Activated CD4-positive, alpha-beta T cell treated with anti-CD3 and anti-CD28 coated beads, Interleukin-2, amount 50 U/mL, for 48 hours (primary cell): ENCODE measurements at places on chromosomes 12 and 14.

GRCh38 chr12:9449181-9449580, 158.5 kb downstream of the KLRB1 start:
- no peak for DNase-seq

GRCh38 chr14:74853581-74853980, 22.4 kb downstream of the PROX2 start:
- DNase-seq, result no peak

- no peak for DNase-seq
Observed at GRCh38 chr12:42679466-42679865, 89.9 kb upstream of the PRICKLE1 start.

- DNase-seq, result no peak
Observed at GRCh38 chr12:243381-243780, 19.3 kb downstream of the SLC6A13 start.

- no peak for DNase-seq
Observed at GRCh38 chr14:47976139-47976538, 300.7 kb upstream of the MDGA2 start.

- DNase-seq, result no peak
Observed at GRCh38 chr12:41527062-41527461, 338.9 kb downstream of the PDZRN4 start.

DNA sequence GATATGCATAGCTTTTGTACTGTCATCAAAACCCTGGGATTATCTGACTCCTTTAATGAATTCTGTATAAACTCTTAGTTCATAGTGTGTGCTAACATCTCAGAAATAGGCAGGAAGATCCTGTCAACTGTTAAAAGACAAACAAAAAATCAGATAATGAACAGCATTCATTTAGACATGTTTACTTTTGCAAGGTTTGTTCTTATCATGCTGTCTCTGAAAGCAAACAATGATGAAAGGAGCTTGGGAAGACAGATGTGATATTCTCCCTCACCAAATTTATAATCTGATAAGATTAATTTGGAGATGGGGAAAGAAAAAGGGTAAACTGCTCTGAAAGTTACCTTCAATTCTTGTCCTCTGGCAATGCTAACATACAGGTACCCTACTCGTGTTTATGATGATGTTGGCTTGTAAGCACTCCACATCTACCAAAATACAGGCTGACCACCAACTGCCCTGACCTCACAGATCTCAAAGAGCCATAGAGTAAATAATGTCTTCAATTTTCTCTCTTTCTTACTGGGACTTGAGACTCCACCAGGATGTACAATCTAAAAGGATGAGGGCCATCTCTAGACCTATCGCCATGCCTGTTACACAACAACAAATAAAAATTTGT, 233.8 kb downstream of the SSPN start:
- DNase-seq, result no peak

DNA sequence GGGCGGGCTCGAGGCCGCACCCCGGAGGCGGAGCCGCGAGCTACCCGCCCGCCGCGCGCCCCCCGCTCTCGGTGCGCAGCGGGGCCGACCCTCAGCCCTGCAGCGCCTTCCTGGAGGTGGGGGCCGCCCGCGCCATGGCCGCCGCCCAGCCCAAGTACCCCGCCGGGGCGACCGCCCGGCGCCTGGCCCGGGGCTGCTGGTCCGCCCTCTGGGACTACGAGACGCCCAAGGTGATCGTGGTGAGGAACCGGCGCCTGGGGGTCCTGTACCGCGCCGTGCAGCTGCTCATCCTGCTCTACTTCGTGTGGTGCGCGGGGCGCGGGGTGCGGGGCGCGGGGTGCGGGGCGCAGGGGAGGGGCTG, at the start of gene P2RX2:
Gene P2RX2, plus strand, starts transcription at position 94 of the 361 bp plus-strand sequence. Its CDS starts 41 bp downstream, at position 135.
- DNase-seq, result no peak

DNA sequence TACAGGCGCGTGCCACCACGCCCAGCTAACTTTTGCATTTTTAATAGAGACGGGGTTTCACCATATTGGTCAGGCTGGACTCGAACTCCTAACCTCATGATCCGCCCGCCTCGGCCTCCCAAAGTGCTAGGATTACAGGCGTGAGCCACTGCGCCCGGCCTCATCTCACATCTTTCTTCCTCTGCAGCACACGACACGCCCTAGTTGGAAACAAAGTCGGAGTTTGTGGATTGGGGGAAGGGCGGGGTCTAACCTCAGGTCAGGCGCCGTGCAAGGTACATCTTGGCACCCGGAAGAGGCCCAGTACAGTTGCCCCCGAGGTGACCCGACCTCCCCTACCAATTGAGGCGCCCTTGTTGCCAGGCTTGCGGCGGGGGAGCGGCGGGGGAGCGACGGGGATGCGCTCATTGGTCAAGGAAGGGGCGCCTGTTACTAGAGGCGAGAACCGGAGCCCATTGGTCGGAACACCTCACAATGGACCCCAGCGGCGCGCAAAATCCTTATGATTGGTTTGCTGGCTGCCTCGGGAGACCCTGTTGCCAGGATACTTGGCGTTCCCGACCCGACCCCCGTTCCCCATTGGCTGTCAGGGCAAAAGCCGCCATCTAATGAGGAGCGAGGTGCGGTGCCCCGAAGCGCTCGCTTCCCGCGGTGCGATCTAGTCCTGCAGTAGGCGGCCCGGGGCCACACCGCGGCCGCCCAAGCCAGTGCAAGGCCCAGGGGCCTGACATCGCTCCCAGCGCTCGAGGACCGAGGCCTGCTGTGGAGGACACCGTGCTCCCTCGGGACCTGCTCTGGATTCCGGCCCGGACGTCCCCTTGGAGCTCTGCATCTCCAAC, at the start of gene REC8:
Gene REC8, plus strand, starts transcription at position 659 of the 839 bp plus-strand sequence. CDS start 473 bp downstream, outside the sequence.
- DNase-seq, result peak; percentile 76

DNA sequence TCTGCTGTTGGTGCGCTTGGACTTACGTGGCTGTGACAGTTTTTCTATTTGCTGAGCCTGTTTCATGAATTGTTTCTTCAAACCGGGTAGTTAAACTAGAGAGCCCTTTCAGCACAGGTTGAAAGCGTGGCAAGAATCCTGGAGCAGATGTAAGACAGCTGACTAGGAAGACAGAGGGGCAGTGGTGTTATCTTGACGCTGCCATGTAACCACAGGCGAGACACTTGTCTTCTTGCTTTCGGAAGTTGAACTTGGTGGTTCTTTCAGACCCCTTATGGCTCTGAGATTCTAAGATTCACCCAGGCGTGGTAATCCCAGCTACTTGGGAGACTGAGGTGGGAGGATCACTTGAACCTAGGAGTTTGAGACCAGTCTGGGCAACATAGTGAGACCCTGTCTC, 4.3 kb downstream of the EMP1 start:
- DNase-seq, result no peak
